ENCODE measurements at places on chromosomes 1 and 21.

DNA sequence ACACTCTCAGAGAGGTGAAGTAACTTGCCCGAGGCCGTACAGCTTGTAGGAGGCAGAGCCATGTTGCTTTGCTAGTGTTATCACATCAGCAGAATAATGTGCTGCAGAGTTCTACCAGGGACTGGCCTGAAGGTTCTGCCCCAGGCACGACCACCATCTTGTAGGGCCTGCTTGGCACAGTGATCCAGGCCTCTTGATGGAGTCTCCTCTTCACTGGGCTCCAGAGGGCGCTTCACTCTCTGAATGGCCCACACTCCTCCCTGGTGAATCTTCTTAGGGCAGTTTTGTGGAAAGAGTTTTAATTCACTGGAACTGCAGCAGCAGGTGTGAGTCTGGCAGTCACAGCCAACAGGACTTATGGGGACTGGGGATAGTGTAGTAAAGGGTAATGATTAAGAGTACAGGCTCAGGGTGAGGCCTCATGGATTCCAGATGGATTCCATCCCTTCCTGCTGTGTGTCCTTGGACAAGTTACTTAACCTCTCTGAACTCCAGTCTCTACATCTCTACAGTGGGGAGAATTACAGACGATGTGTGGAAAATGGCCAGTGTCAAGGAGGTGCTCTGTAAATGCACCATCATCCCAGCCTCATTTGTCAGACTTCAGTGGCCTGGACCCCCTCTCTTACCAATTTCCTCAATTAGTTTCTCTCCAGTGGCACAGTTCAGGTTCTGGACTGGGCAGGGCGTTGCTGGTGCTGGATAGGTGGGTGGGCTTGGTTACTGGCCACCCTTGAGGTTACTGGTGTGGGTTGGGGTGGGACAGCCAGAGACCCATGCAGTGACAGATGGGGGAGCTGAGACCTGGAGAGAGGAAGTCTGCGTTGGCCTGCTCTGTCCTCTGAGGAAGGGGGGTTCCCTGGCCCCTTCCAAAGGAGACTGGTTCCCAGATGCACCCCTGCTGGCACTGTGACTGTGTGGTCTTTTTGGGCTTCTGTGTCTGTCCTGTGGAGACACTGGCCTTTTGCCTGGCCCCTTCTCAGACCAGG, 45.9 kb upstream of the CSF3R start:
- no peak for DNase-seq

DNA sequence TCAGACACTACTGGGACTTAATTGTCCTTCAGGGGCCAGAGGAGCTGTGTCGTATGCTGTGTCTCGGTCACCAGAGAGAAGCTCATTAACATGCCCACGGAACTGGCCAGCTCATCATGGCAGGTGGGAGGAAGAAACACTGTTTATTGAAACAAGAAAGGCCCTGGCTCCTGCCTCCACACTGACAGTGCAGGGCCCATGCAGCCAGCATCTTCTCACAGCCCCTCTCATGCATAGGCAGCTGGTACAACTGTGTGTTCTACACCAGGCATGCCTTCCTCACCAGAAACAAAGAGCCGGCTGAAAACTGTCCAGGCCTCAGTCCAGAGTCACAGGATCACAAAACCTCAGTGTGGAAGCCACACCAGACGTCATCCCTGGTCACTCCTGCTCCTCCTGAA, 106.0 kb downstream of the UBE2U start:
- no peak for DNase-seq

- DNase-seq: no peak
Measured at GRCh38 chr1:231311720-231312431, 25.8 kb downstream of the EXOC8 start.

DNA sequence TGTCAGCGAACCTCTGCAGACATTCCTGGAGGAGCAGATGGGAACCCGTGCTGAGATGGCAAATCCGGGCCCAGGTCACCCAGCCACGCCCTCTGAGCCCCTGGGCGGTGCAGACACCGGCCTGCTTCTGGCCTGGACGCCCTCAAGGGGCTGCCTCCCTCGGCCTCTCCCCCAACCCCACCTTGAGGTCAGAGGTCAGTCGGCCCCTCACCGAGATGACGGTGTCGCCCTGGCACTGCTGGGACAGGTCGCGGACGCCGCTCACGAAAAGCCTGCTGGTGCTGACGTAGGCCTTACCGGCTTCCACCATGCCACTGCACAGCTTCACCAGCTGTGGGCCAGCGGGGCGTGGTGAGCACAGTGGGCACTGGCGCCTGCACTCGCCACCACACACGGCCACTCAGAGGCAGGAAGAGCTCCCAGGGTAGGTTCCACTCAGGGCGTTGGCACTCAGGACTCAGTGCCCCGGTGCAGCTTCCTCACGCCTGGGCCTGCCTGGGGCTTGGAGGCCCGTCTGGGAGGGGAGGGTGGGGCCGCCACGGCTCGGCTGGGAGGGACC, 4.7 kb downstream of the ACAP3 start:
- no peak for DNase-seq

GRCh38 chr21:23394458-23394857, 2212.8 kb downstream of the MRPL39 start:
- no peak for DNase-seq

DNA sequence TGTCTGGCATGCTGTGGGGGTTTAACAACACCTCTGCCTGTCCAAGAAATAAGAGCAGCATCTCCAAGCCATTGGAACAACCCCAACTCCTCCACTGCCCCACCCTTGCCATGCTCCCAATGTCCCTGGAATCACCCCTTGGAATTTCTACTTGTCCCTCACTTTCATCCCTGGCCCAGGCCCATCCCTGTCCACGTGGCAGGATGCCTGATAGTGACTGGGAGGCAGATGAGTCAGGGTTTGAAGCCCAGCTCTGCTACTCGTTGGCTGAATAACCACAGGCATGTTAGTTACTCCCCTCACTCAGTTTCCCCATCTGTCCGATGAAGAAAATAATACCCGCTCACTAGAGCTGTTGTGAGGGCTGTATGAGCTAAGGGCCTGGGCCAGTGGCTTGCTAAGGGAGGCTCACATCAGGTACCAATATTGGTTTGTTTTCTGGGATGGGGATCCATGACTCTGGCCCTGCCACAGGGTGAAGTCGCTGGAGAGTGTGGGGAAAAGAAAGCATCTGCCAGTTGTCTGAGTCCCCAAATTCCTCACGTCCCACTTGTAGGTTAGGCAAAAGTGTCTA, 99.4 kb upstream of the TLR5 start:
- DNase-seq: peak; percentile 27

- DNase-seq: no peak
Measured at GRCh38 chr1:48215222-48215621, 7.3 kb upstream of the SLC5A9 start.

DNA sequence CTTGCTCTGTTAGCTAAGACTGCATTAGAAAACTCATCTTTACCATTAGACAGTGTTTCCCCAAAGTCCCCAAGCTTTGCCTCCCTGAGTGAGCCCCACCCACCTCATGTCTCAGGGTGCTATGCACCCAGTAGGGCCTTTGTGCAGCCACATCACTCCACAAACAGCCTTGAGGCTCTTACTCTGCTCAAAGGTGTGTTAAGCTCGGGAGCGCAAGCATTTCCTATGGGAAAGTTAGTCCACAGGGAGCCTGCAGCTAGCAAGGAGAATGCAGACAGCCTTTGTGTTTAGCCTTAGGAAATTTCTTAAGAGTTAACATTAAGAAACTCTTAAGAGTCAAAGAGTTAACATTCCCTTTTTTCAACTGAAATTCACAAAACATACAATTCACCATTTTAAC, 278.8 kb downstream of the AJAP1 start:
- no peak for DNase-seq

DNA sequence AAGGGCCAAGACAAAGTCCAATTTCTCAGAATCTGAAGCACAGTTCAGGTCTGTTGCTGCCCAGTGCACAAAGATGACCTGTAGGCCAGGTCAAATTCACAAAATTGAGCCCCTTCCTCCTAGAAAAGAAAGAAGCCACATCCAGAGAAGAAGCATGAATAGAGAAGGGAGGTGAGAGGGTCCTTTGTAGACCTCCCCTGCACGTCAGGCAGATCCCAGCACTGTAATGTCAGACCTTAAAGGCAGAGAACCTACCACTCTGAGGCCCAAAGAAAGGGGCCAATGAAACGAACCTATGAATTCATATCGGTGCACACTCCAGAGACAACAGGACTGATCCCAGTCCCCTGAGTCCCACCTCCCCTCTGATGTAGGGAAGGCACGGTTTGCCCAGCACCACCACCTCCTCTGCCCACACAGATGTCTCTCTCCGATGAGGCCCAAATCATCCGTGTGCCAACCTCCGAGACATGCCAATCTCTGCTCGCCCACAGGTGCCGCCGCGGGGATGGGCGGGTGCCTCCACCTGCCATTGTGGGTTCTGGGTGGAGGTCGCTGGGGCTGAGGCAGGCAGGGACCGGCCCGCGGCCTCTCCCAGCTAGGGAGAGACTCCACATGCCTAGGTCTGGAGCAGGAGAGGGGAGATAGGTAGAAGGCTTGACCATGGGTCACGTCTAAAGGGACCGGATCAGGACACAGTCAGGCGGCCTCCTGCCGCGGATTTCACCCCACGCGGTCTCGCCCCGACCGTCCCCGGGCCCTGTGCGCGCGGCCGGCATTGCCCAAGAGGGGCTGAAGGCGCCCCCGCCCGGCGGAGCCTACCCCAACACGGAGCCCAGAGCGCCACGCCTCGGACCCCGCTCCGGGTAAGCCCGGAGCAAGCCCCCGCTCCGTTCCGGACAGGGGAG, 42.1 kb downstream of the RRAGC start:
- DNase-seq: no peak

- DNase-seq: peak; percentile 88
Measured at GRCh38 chr21:33971492-33972013, 55.9 kb upstream of the ATP5PO start.

- DNase-seq: no peak
Measured at GRCh38 chr1:245810789-245811337, 656.1 kb downstream of the KIF26B start.

- DNase-seq: no peak
Measured at GRCh38 chr1:20484519-20485462, 1.2 kb downstream of the CAMK2N1 start.

GRCh38 chr1:25090707-25091422, 141.4 kb downstream of the SYF2 start:
- no peak for DNase-seq

GRCh38 chr1:185540295-185540694, 193.9 kb upstream of the HMCN1 start:
- DNase-seq: no peak

- no peak for DNase-seq
Measured at GRCh38 chr1:214354440-214355148, 73.6 kb downstream of the SMYD2 start.

DNA sequence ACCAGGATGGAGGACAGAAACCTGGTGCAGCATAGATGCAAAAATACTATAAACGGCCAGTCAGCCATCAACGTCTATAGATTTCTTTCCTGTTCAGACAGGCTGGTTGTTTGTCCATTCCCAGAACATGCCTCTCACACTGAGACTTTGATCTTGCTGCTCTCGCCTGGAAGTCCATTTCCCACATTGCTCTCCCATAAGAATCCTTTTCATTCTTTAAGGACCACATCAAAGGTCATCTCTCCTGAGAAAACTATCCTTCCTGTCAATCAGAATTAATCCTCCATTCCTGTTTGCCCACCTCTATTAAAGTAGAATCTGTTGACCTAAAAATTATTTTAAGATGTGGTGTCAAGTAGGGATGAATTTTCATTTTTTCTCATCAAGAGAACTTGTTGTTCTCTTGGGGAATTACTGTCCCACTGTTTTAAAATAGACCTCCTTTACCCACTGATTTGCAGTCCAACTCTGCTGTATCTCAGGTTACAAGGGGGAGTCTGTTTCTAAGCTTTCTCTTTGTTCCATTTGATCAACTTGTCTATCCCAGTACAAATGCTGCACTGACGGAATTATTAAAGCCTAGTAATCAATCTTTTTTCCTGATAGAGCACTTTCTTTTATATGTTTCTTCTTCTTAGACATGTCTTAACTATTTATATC, 172.7 kb downstream of the PATJ start:
- DNase-seq: no peak

- no peak for DNase-seq
Measured at GRCh38 chr1:43994794-43995790, 3.7 kb downstream of the CCDC24 start.

DNA sequence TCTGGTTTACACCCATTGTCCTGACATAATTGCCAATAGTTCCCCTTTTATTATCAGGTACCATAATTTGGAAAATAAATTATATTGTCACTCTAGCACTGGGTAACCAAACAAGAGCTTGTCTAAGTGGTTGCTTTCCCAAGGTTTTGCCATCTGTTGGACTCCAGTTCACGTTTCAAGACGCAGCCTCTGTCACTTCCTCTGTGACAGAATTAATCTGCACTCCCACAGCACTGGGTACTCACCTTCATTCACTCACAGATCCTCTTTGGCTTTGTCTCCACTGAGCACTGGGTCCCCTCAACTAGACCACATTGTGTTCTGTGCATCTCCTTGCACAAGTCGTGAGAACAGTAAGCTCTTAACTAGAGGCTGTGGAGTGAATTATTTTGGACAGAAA, 123.6 kb upstream of the JUN start:
- no peak for DNase-seq

GRCh38 chr21:32611471-32611997, 643 bp downstream of the CFAP298 start:
- peak; percentile 28 for DNase-seq

DNA sequence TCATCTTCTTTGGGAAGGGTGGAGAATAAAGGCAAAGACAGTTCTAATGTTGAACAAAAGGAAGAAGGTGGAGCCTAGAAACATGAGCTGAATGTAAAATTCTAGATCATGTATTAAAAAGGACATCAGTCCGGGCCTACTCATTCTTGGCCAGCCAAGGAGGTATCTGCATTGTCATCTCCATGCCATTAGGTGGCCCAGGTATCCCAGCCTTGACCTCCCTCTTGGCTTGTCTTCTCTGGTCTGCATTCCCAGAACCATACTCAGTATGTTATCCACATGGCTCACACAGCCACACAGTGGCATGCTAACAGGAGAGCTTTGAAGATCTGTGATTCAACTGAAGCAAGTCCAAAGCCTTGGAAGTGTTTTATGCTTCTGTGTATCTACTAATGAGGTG, 369.8 kb upstream of the KAZN start:
- DNase-seq: no peak

DNA sequence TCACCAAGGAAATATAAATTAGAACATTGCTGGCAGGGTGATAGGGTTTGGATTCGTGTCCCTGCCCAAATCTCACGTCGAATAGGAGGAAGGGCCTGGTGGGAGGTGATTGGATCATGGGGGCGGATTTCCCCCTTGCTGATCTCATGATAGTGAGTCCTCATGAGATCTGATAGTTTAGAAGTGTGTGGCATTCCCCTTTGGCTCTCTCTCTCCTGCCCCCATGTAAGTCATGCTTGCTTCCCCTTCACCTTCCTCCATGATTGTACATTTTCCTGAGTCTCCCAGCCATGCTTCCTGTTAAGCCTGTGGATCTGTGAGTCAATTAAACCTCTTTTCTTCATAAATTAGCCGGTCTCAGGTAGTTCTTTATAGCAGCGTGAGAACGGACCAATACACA, 60.6 kb downstream of the VPS26C start:
- DNase-seq: no peak

- peak; percentile 46 for DNase-seq
Measured at GRCh38 chr1:41739061-41739955, 179.4 kb downstream of the HIVEP3 start.

- DNase-seq: no peak
Measured at GRCh38 chr21:38142224-38142623, 114.6 kb upstream of the KCNJ15 start.
